ENCODE measurements at places on chromosomes 5 and 9. TPM values are rescaled to one million over a fixed set of nuclear protein-coding genes. Genes with fewer than 3 reads are reported as not detected.

GRCh38 chr9:72984226-72984947 is 31.5 kb upstream of the ALDH1A1 start:
- no peaks in the 10 kb centered on the region for H3K27me3 ChIP-seq
- no peak overlapping the region for H3K4me3 ChIP-seq
- no peaks in the 10 kb centered on the region for H3K4me1 ChIP-seq
- H3K36me3 ChIP-seq: no peaks in the 10 kb centered on the region
- no peak for DNase-seq

- H3K27ac ChIP-seq: no peak overlapping the region
- no peak overlapping the region for H3K4me3 ChIP-seq
- H3K36me3 ChIP-seq: peaks cover 3% of the 10 kb centered on the region
- H3K27me3 ChIP-seq: no peaks in the 10 kb centered on the region
- DNase-seq: no peak
These were observed 150.1 kb downstream of the KDM4C start for GRCh38 chr9:6907772-6908381.

- H3K27me3 ChIP-seq: peaks cover 13% of the 10 kb centered on the region
- no peaks in the 10 kb centered on the region for H3K36me3 ChIP-seq
These were observed 263.5 kb downstream of the CD180 start for GRCh38 chr5:66933066-66933465.

- no peak overlapping the region for H3K27ac ChIP-seq
- H3K4me1 ChIP-seq: no peaks in the 10 kb centered on the region
- DNase-seq: no peak
- peaks cover 4% of the 10 kb centered on the region for H3K27me3 ChIP-seq
- no peak overlapping the region for H3K4me3 ChIP-seq
- H3K36me3 ChIP-seq: no peaks in the 10 kb centered on the region
These were observed 72.2 kb upstream of the PTCH1 start for GRCh38 chr9:95588724-95589588.

- peaks cover 15% of the 10 kb centered on the region for H3K36me3 ChIP-seq
- H3K27ac ChIP-seq: no peak overlapping the region
- H3K27me3 ChIP-seq: no peaks in the 10 kb centered on the region
- DNase-seq: peak; percentile 34
These were observed 54.9 kb downstream of the SLC44A1 start for GRCh38 chr9:105299190-105299854.

GRCh38 chr9:75593920-75594319 is 296.6 kb upstream of the PCSK5 start:
- no peak overlapping the region for H3K27ac ChIP-seq
- DNase-seq: no peak
- no peak overlapping the region for H3K4me3 ChIP-seq

DNA sequence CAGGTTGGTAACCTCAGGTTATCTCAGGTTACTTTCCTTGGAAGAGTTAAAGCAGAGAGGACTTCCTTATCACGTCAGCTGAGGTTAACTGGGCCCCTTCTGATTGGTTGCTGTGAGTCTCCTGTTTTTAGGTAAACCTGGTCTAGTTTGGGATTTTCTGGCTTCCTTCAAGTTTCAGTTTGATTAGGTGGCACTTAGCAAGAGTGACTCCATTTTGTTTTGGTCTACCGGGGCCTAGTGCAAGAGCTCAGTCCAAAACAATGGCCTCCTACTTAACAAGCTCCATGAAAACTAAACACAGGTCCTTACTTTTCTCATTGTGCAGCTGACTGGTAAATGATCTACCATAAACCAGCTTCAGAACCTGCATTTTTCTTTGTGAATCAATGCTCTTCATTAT is 67.2 kb upstream of the GOLM1 start:
- H3K36me3 ChIP-seq: no peaks in the 10 kb centered on the region
- H3K4me3 ChIP-seq: no peak overlapping the region
- H3K27ac ChIP-seq: no peak overlapping the region
- H3K4me1 ChIP-seq: no peaks in the 10 kb centered on the region
- no peak for DNase-seq
- H3K27me3 ChIP-seq: peaks cover 2% of the 10 kb centered on the region

DNA sequence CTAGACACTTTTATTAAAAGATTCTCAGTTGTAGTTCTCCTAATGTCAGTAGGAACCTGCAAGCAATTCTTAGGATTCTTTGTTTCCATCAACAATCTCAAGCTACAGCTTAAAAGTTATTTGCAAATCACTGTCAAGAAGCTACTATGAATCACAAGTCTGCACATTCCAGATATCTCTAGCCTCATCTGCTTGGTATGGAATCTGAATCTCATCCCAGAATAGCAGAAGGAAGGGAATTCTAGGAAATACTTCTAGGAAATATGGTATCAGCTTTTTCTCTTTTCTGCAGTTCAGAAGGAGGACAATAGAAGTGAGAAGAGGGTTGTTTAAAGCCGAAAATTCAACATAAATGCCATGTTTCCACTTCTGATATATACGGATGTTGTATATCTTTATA is 792.2 kb upstream of the CDH9 start:
- H3K4me1 ChIP-seq: no peaks in the 10 kb centered on the region
- H3K27me3 ChIP-seq: no peaks in the 10 kb centered on the region
- no peak for DNase-seq
- no peaks in the 10 kb centered on the region for H3K36me3 ChIP-seq

DNA sequence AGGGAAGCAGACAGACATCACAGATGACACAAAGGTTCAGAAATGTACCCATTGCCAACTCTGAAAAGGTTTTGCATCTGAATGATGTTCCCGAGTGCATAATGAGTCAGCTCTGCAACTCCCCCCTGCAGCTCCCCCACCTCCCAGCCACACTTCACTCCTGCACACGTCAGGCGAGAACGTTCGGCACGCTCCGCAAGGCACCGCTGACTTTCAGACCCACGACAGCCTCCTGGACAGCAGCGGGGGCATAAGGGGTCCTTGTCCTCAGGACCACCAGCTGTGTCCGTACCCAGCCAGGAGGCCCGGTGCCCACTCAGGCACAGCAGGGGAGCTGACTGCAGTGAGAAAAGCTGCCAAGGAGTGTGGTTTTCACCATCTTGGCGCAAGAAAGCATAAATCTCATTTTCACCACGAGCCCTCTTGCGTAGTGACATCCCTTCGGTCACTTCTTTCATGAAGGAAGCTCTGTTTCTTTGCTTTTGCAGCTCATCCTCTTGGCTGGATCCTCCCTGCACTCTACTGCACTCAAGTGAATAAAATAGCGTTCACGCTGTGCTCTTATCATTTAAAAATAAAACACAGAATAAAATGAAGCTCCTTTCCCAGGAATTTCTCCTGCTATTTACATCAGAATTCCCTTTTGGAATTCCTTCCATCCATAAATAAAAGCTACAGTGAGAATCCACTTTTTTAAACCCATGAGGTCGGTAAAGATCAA is 9.9 kb downstream of the GFPT2 start:
- H3K4me1 ChIP-seq: no peaks in the 10 kb centered on the region
- H3K4me3 ChIP-seq: no peak overlapping the region
- peaks cover 12% of the 10 kb centered on the region for H3K27me3 ChIP-seq
- DNase-seq: no peak
- H3K27ac ChIP-seq: no peak overlapping the region

- no peaks in the 10 kb centered on the region for H3K27me3 ChIP-seq
- H3K4me1 ChIP-seq: no peaks in the 10 kb centered on the region
- no peak for DNase-seq
- no peaks in the 10 kb centered on the region for H3K36me3 ChIP-seq
These were observed 717.3 kb upstream of the CHD1 start for GRCh38 chr5:99646011-99646647.

DNA sequence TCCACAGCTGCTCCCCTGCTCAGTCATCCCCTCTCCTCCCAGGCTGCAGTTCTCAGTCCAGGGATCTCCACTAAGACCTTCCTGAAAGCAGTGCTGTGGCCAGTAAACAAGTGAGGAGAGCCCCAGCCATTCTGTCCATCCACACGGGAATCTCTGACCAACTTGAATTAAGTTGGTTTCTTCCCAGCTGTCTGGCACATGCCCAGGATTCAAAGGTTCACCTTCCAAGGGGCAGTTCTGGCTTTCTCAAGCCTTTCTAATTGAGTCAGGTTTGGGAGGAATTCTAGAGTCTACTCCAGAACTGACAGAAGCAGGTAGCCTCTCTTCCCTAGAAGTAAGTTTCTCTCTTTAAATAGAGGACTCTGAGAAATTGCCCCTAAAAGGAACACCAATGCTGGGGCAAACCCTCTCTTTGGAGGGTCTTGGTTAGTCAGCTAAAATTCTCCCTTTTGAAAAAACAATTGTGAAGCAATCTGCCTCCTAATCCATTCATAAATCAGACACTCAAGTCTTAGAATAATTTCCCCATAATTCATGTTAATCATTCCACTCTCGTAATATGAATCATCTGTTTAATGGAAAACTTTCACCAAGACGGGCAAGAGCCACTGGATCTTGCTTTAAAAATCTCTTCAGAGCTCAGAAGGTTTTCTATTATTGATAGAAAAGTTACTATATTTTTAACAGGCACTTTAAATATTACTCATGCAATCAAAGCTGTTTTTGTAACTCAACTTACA is 133.8 kb downstream of the SPOCK1 start:
- no peak for DNase-seq
- no peak overlapping the region for H3K27ac ChIP-seq
- H3K4me1 ChIP-seq: no peaks in the 10 kb centered on the region

DNA sequence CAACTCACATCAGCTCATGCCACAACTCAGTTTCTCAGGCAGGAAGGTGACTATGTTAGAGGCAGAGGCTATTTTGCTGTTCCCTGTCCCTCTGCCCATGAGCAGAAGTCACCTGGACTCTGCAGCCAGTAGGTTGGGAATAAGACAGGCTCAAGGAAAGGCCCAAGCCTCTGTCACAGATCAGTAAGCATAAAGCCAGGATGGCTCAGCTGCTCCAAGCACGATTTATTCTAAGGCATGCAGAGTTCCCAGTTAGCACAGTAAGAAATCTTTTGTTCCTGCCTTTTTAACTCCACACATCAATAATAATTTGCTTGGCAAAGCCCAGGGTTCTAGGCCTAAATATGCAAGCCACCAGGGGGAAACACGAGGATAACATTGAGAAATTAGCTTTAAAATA is 249.0 kb upstream of the ADRA1B start:
- no peak overlapping the region for H3K27ac ChIP-seq
- no peaks in the 10 kb centered on the region for H3K4me1 ChIP-seq
- no peak overlapping the region for H3K4me3 ChIP-seq

GRCh38 chr9:3541206-3541605 is 15.4 kb upstream of the RFX3 start:
- no peaks in the 10 kb centered on the region for H3K27me3 ChIP-seq
- no peak overlapping the region for H3K27ac ChIP-seq
- no peak overlapping the region for H3K4me3 ChIP-seq

DNA sequence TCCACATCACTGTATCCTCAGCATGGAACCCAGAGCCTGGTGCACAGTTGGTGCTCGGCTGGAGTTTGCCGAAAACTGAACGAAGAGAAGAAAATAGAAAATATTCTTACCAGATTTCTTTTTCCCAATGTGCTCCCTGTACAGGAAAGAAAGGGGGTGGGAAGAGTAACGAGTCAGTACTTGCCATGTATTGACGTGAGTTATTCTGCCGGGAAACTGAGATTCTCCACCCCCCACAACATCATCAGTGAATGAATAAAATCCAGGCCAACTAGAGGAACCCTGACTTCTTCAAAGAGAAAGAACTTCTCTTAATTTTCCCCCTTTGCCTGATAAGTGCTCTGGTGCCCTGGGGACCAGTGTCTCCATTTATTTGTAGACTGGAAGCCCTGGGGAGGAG is 80.6 kb downstream of the SH3PXD2B start:
- no peak overlapping the region for H3K27ac ChIP-seq
- DNase-seq: no peak
- H3K4me1 ChIP-seq: no peaks in the 10 kb centered on the region
- H3K27me3 ChIP-seq: peaks cover 6% of the 10 kb centered on the region
- H3K36me3 ChIP-seq: peaks cover 3% of the 10 kb centered on the region

DNA sequence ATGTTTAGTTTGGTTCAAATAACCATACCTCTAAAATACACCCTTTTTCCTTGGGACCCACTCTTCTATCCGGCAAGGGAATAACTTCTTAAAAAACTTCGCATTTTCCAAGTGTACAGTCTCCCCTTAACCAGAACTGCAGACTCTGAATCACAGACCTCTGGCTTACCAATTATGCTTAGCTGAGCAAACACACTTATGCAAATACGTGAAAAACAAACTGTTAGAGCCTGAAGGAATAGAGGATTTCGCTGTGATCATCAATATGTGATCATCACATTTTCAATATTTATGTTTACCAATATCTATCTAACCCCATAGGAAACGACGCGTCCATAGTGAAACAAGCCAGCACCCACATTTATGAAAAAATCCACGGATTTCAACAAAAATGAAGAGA is 1.3 kb downstream of the LPAR1 start:
- H3K36me3 ChIP-seq: no peaks in the 10 kb centered on the region
- no peak overlapping the region for H3K4me3 ChIP-seq
- DNase-seq: no peak
- no peak overlapping the region for H3K27ac ChIP-seq
- H3K27me3 ChIP-seq: peaks cover 34% of the 10 kb centered on the region

- H3K27me3 ChIP-seq: peaks cover 8% of the 10 kb centered on the region
- no peak overlapping the region for H3K27ac ChIP-seq
- no peak overlapping the region for H3K4me3 ChIP-seq
- H3K4me1 ChIP-seq: no peaks in the 10 kb centered on the region
- no peak for DNase-seq
- no peaks in the 10 kb centered on the region for H3K36me3 ChIP-seq
These were observed 51.9 kb upstream of the COL5A1 start for GRCh38 chr9:134589748-134590147.

DNA sequence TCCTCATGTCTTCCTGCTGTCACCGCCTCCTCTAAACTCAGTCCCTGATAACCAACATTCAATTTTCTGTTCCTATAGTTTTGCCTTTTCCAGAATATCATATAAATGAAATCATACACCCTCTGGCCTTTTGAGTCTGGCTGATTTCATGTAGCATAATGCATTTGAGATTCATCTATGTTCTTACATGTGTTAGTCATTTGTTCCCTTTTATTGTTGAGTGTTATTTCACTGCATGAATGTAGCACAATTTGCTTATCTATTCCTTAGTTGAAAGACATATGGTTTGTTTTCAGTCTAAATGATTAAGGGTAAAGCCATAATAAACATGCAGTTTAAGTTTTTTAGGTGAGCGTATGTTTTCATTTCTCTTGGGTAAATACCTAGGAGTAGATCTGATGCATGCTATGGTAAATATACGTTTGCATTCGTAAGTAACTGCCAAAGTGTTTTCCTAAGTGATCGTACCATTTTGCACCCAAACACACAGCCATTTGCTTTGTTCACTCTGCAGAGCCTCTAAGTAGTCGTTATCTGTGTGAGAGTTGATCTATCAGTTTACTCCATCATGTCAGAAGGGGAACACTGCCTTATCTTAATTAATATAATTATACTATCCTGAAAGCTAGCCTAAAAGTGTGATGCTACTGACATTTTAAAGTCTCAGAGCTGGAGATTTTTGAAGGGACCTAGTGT is 460.8 kb downstream of the DMAC1 start:
- H3K36me3 ChIP-seq: no peaks in the 10 kb centered on the region
- H3K4me1 ChIP-seq: no peaks in the 10 kb centered on the region
- H3K27ac ChIP-seq: no peak overlapping the region
- DNase-seq: no peak
- H3K4me3 ChIP-seq: no peak overlapping the region
- peaks cover 11% of the 10 kb centered on the region for H3K27me3 ChIP-seq

Gene PRSS3
- not detected for total RNA-seq

Gene ROR2
- total RNA-seq: not detected

Gene SLC45A2
- not detected for total RNA-seq

Gene IPO11
- 57.2 TPM for total RNA-seq

Gene ROPN1L
- total RNA-seq: 0.28 TPM

Gene PCDHA3
- total RNA-seq: not detected

All from activated CD4-positive, alpha-beta T cell treated with anti-CD3 and anti-CD28 coated beads for 36 hours (primary cell).